ENCODE measurements at places on chromosomes 3 and 15.
A peak's percentile ranks its signal among the peaks of the same experiment; 100 is the strongest.

DNA sequence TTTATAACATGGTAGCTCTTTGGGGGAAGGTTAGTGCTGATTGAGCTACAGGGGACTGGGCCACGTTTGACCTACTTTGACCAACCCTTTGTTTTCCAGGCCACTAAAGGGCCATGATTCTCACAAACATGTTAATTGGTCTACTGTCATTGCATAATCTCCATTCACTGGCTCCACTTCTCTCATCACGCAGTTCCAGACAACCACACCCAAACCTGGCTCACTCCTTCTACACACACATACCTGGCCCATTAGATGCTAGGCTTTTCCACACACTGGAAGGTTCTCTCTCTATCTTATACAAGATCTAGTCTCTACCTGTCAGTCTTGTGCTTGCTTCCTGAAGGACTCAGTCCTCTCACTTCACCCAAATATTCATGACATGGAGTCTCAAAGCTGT is 15.9 kb downstream of the TGM5 start:
- no peak for DNase-seq

GRCh38 chr3:20975188-20975651 is 775.8 kb downstream of the ZNF385D start:
- DNase-seq, result no peak

- DNase-seq, result no peak
These were observed 14.7 kb downstream of the CFAP91 start for GRCh38 chr3:119717520-119717919.

GRCh38 chr3:174062923-174063322 is 665.4 kb downstream of the NLGN1 start:
- DNase-seq, result peak; percentile 8

GRCh38 chr15:93451822-93452221 is 362.8 kb upstream of the RGMA start:
- no peak for DNase-seq

DNA sequence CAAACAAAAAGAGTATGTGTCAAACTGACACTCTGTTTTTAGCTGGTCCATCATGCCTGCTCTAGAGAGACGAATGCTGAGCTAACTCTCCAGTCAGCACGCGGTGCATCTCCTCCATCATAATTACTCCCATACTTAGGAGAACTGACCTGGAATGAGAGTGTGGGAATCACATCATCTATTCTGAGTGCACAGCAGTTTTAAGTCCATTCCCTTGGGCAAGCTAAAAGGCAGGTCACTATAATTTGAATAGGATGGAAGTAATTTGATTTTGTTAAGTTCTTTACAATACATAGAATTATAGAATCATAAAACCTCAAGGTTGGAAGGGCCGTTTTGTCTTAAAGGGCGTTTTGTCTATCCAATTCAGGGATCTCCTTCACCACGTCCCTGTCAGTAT is 251.6 kb downstream of the XXYLT1 start:
- DNase-seq, result no peak

GRCh38 chr3:53217175-53217574 is 38.6 kb downstream of the TKT start:
- no peak for DNase-seq

- no peak for DNase-seq
These were observed 87.8 kb upstream of the SEC13 start for GRCh38 chr3:10408680-10409079.

- DNase-seq, result no peak
These were observed 45.0 kb upstream of the SPRED1 start for GRCh38 chr15:38207621-38208020.

- no peak for DNase-seq
These were observed 126.7 kb upstream of the PRICKLE2 start for GRCh38 chr3:64351713-64352638.

DNA sequence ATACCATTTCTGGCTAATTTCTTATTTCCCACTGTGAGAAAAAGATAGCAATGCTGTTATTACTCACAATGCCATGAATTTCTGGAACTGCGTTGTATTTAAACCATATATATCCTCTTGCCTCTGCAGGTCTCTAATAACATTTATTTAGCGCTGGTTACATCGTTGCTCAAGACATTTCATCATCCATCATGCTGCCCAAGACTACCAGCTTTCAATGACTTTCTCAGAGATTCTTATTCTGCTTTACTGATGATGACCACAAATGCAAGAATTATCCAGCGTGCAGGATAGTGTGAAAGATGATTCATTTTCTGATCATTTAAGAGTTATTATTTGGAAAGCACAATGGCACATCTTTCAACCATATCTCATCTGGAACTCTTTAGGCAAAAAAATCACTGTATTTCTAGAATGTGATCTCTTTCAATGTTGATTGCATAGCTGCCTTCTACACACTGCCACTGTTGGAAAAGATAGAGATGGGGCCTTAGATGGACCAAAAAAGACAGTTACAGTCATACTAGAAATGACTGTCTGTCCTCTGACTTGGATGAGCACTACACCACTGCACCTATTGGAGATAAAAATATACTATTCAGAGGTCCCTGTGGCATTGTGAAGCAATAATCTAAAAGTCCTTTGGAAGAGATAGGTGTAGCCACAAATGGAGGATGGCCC is 716.1 kb downstream of the NSUN3 start:
- no peak for DNase-seq

DNA sequence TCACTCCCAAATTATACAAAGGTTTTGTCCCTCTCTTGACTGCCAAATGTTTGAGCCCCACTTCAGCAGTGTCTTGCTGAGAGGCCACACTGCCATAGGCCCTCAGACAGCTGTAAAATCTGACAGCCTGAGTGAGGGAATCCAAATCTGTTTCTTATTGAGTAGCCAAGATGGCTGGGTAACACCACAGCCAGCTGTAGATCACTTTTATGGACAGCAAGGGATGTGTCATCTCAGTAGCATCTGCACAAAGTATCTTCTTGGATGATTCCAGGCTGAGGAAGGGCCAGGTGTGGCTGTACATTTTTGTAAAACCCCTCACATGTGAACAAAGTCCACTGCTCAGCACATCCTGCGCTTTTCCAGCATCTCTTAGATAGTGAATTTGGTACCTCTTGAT is 237.0 kb upstream of the LRTM1 start:
- no peak for DNase-seq

DNA sequence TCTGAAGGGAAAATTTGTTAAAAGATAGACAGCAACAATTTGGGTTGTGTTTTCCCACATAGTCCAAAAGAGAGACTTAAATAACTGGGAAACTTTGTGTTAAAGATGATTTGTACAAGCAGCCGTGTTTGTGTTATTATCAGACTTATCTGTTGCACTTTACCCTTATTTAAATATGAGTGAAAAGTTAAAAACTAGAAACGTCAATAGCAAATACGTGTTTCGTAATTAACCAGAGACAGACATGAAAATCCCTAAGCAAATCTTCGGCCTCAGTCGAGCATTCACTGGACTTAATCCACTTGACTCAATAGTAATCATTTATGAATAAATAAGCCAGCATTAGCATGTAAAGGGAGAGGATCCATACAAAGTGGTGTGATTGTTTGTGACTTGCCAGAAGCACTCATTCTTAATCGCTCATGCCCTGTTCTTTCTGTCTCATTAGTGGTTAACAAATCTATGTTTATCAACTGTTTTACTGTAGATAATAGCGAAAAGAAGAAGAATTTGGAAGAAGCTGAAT is 34.2 kb downstream of the BLM start:
- no peak for DNase-seq

- peak; percentile 7 for DNase-seq
These were observed 228.0 kb upstream of the ADAMTS9 start for GRCh38 chr3:64915778-64916177.

- DNase-seq, result no peak
These were observed 6.7 kb downstream of the VGLL3 start for GRCh38 chr3:86984271-86984670.

DNA sequence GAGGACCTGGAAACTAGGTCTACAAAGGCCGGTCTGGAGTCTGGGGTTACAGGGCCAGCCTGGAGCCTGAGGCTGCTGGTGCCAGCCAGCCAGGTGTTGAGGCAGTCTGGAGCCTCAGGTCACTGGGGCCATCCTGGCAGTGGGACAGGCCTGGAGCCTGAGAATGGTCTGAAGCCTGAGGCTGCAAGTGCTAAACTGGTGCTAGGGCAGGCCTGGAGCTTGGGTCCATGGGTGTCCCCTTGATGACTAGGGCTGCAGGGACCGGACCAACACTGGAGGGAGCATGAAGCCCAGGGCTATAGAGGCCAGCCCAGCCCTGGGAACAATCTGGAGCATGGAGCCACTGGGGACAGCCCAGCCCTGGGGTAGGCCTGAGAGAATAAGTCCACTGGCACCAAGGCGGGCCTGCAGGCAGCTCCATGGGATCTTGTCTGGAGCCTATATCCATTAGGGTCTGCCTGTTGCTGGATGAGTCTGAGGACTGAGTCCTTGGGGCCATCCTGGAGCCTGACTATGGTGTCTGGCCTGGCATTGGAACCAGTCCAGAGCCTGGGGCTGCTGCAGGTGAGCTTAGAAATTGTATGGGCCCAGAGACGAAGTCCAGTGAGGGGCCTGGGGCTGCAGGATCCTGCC is 101.9 kb downstream of the GLDN start:
- DNase-seq, result no peak

- no peak for DNase-seq
These were observed 298.5 kb downstream of the GBE1 start for GRCh38 chr3:81462921-81463320.

GRCh38 chr15:85741021-85741421 is 53.7 kb downstream of the KLHL25 start:
- no peak for DNase-seq

GRCh38 chr3:29168696-29169095 is 112.2 kb upstream of the RBMS3 start:
- no peak for DNase-seq

DNA sequence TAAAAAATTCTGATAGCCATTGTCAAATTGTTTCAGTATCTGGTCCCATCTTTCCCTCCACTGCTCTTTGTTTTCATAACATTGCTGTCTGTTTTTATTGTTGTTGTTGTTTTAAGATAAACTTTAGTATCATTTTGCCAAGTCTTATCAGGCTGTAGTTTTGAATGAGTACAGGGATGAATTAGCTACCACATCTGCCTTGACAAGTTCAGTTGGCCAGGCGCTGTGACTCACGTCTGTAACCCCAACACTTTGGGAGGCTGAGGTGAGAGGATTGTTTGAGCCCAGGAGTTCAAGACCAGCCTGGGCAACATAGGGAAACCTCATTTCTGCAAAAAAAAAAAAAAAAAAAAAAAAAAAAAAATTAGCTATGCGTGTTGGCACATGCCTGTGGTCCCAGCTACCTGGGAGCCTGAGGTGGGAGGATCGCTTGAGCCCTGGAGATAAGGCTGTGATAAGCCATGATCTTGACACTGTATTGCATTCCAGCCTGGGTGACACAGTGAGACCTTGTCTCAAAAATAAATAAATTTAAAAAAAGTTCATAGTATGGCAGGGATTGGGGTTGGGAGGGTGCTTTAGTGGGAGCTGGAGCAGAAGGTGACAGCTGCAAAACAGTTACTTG is 8.3 kb upstream of the ANKDD1A start:
- no peak for DNase-seq

GRCh38 chr3:167318306-167318705 is 61.8 kb downstream of the ZBBX start:
- DNase-seq, result peak; percentile 44

Data from Kasumi-1 (cell line).